ENCODE measurements at places on chromosomes 12 and 14. TPM values are rescaled to one million over a fixed set of nuclear protein-coding genes. Genes with fewer than 3 reads are reported as not detected.

NABP2 gene
- total RNA-seq = 60.3 TPM

GLI1 gene
- 9.3 TPM for total RNA-seq

SOAT2 gene
- 0.18 TPM for total RNA-seq

CAPZA3 gene
- total RNA-seq = not detected

TAS2R42 gene
- not detected for total RNA-seq

GPR65 gene
- not detected for total RNA-seq

KRT79 gene
- 0.05 TPM for total RNA-seq

TAS2R10 gene
- not detected for total RNA-seq

RNASE7 gene
- not detected for total RNA-seq

TAPBPL gene
- 3.6 TPM for total RNA-seq

AMDHD1 gene
- total RNA-seq = 2.6 TPM

EPYC gene
- total RNA-seq = not detected

SERPINA12 gene
- total RNA-seq = not detected

SCN8A gene
- 1.9 TPM for total RNA-seq

IQSEC3 gene
- total RNA-seq = not detected

SYCP3 gene
- not detected for total RNA-seq

TTC8 gene
- total RNA-seq = 40.8 TPM

DCN gene
- total RNA-seq = not detected

OAS1 gene
- 56.9 TPM for total RNA-seq

ANO4 gene
- not detected for total RNA-seq

SPX gene
- total RNA-seq = 2.5 TPM

CLEC7A gene
- total RNA-seq = not detected

MANSC1 gene
- total RNA-seq = 3.9 TPM

HEATR5A gene
- 22.4 TPM for total RNA-seq

TMEM30B gene
- 0.27 TPM for total RNA-seq

E2F7 gene
- total RNA-seq = 7.0 TPM

SPTSSA gene
- 25.1 TPM for total RNA-seq

PRICKLE1 gene
- total RNA-seq = 0.85 TPM

P3H3 gene
- 21.7 TPM for total RNA-seq

STON2 gene
- total RNA-seq = 0.79 TPM

FOXN4 gene
- total RNA-seq = 0.06 TPM

LRRC10 gene
- total RNA-seq = not detected

AP4S1 gene
- 8.8 TPM for total RNA-seq

AACS gene
- 18.5 TPM for total RNA-seq

RGS6 gene
- not detected for total RNA-seq

PIP4P1 gene
- 35.4 TPM for total RNA-seq

PTPRR gene
- 0.37 TPM for total RNA-seq

PLCZ1 gene
- total RNA-seq = not detected

SERPINA9 gene
- not detected for total RNA-seq

CLECL1 gene
- not detected for total RNA-seq

NID2 gene
- total RNA-seq = 26.3 TPM

RNF10 gene
- 102 TPM for total RNA-seq

RNF31 gene
- total RNA-seq = 29.7 TPM

GALNT9 gene
- 4.4 TPM for total RNA-seq

MSRB3 gene
- total RNA-seq = 24.1 TPM

NDUFA12 gene
- 122 TPM for total RNA-seq

NTS gene
- total RNA-seq = 57.2 TPM

CLEC9A gene
- total RNA-seq = not detected

RASAL1 gene
- 0.45 TPM for total RNA-seq

NPFF gene
- total RNA-seq = not detected

Data from A549 treated with CORT108297 at 1 μM for 4 hours (cell line).